ENCODE measurements at places on chromosomes 3 and 15.

GRCh38 chr3:53043738-53044137 is 2.1 kb downstream of the SFMBT1 start:
- no peak for DNase-seq

GRCh38 chr15:59562448-59563186 is 49.0 kb upstream of the GCNT3 start:
- DNase-seq: no peak

DNA sequence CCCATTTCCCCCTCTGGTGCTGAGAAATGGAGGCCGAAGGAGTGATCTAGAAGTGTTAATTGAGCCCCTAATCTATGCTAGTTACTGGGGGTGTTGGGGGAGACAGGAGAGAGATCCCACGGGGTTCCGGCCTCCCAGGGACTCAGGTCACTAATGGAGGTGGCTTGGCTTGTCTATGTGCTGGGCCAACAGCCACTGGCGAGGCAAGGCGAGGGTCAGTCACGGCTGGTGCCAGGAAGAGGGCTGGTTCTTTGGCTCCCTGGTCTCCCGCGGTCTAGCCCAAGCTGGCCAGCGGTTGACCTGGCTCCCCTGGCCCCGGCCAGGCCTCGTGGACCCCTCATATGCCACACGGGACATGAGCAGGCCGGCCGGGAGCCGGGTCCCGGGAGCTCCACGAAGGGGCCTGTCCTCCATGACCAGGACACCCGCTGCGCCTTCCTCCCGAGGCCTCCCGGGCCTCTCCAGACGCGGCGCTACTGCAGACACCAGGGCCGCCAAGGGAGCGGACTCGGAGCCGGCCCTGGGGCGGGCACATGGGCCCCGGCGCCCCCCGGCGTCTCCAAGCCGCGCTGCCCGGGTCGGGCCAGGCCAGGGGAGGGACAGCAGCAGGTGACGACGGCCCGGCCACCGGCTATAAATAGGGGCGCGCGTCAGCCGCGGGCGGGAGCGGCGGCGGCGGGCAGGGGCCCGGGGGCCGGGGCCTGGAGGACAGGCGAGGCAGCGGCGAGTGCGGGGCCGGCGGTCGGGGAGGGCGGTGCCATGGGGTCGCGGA is at the start of gene ALPK3:
ALPK3 (plus strand) TSS at position 663 of the 772 bp plus-strand sequence; CDS start at position 760, 97 bp downstream.
- DNase-seq: no peak

GRCh38 chr3:117565777-117566176 is 856.2 kb downstream of the TUSC7 start:
- DNase-seq: no peak

- DNase-seq: peak; percentile 92
Observed at GRCh38 chr3:36373084-36373483, 7.2 kb upstream of the STAC start.

GRCh38 chr3:48400824-48401433 is 28.9 kb downstream of the FBXW12 start:
- DNase-seq: peak; percentile 60

- DNase-seq: peak; percentile 81
Observed at GRCh38 chr3:184688251-184688881, 23.5 kb downstream of the MAGEF1 start.

GRCh38 chr3:165885558-165886270 is 48.5 kb upstream of the BCHE start:
- DNase-seq: no peak

DNA sequence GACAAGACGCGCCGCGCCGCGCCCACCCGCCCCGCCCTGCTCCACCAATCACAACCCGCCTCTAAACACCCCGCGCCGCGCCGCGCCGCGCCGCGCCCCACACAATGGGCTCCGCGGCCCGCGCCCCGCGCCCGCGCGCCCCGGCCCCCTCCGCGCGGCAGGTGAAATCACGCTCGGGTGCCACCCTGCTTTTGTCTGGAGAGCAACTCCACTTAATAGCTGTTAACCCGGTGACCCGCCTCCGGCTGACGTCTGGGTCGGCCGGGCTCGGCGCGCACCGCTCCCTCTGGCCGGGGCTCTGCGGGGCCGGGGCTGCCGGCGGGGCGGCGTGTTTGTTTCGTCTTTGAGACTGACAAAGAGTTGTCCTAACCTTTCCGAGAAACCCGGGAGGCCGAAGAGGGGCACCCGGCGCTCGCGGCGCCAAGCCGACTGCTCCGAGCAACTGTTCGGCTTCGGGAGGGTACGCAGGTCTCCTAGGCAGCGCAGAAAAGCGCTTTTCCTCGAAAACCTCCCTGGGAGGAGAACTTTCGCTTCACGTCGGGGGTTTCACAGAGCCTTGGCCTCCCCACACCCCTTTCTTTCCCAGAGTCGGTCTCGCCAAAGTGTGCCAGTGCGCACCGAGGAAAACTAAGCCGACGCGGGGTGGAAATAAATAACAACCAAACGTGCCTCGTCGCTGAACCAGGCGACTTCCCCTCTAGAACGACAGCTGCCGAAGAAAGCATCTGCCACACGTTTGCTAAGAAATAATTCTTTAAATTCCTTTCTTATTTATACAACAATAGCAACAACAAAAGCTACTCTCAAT is 518.4 kb downstream of the FOXP1 start:
- no peak for DNase-seq

GRCh38 chr3:108833611-108834010 is 11.0 kb downstream of the TRAT1 start:
- DNase-seq: no peak

DNA sequence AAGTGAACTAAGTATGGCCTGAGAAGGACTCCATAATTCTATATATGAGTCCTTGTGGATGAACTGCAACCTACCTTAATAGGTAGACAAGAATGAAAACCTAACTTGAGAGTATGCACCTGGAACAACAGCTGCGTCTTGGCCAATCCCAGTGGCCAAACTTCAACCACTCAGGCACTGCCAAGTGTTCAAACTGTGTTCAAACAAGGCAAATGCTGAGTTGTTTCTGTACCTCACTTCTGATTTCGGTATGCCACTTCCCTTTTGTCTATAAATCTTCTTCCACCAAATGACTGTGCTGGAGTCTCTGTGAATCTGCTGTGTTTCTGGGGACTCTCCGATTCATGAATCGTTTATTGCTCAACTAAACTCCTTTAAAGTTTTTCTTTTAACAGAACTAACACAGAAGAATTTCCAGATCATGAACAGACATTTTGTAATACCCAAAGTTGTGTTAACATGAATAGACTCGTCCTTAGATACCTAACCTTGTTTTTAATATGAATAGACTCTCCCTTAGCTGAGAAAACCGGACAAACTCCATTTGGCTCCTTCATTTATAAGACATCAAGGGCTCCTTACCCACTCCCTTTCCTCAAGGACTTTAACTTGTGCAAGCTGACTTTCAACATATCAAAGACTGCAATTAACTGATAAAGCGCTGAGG is 4.1 kb downstream of the ZNF717 start:
- no peak for DNase-seq

DNA sequence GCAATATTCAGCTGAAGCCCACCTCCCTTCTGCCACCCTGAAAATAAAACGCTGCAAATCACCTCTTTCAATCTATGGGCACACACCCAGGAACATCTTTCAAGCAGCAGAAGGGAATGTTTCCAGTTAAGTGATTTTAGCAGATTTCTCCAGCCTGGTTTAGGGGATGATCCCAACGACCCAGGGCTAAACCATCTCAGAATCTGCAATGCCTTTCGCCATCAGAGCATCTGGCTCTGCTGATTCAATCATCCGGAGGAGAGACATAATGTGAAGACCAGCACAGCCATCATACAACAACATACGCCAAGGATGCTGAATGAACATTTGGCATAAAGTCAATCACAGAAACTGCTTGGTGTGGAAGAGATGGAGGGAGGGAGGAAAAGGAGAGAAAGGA is 15.5 kb upstream of the LRRN1 start:
- no peak for DNase-seq

GRCh38 chr3:6739288-6739687 is 121.6 kb upstream of the GRM7 start:
- DNase-seq: no peak

DNA sequence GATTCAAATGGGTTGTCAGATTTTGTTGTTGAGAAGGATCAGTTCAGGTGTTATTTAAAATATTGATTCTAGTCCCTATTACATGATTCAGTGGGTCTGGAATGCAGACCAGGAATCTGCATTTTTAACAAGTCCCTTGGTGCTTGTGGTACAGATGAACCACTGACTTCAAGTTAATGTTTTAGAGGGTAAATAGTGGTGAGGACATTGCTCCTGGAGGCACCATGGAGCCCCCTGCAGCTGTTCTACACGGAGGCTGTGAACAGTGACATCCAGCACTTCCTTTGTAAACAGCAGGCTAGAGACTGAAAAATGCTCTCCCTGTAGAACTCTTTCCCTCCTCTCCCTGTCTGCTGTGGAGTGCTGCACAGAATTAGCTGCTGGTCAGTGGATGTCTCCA is 4.8 kb upstream of the FSIP1 start:
- DNase-seq: no peak

DNA sequence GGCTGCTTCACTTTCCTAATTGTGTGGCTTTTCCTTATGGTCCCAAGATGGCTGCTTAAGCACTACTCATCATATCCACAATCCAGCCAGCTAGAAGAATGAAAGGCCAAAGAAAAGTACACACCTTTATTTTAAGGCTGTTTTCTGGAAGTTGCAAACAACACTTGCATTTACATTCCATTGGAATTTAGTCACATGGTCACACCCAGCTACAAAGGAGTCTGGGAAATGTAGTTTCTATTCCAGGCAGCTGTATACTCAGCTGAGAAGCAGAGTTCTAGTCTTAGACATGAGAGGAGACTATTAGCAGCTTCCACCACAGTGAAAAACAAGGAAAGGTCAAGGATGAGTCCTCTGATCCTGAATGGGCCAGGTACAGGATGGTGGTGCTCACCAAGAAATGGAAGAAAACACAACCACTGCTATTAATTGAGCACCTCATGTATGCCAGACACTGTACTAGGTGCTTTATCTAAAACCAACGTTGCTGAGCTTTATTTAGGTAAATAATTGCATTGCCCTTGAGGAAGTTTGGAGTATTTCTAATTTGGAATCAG is 28.0 kb upstream of the ATG7 start:
- DNase-seq: peak; percentile 32

DNA sequence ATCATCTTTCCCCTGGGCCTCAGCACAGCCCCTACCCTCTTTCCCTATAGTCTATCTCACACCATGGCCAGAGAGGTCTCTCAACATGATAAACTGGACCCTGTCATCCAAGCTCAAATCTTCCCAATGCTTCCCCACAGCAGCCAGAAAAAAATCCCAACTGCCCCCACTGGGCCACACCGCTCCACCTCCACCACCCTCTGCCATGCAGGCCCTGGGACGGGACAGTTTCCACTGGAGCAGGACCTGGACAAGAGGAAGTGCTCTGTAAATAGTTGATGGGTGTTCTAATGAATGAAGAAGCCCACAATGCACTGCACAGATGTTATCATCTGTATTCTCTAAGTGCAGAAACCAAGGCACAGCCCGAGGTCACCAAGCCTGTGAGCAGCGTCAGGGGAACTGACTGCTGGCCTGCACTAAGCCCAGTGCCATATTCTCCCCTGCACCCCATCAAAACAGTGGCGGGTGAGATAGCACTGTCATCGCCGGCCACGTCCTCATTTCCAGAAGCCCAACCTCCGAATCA is 161.1 kb downstream of the NUP210 start:
- no peak for DNase-seq

DNA sequence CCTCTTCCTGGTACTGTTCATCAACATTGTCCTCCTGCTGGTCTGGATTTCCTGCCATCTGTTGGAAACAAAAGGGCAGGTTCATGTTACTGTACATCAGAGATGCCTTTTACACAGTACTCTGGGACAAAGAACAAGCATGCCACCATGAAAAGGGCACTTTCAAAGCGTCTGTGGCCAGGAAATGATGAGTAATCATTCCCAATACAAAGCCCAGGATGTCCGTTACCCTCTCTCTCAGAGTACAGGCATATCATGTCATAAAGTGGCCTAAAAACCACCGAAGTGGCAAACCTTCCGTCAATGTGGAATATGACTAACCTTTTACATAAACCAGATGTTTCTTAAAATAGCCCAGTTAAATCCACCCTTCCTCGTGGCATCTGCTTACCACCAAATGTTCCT is 71.2 kb downstream of the GOLIM4 start:
- peak; percentile 83 for DNase-seq

DNA sequence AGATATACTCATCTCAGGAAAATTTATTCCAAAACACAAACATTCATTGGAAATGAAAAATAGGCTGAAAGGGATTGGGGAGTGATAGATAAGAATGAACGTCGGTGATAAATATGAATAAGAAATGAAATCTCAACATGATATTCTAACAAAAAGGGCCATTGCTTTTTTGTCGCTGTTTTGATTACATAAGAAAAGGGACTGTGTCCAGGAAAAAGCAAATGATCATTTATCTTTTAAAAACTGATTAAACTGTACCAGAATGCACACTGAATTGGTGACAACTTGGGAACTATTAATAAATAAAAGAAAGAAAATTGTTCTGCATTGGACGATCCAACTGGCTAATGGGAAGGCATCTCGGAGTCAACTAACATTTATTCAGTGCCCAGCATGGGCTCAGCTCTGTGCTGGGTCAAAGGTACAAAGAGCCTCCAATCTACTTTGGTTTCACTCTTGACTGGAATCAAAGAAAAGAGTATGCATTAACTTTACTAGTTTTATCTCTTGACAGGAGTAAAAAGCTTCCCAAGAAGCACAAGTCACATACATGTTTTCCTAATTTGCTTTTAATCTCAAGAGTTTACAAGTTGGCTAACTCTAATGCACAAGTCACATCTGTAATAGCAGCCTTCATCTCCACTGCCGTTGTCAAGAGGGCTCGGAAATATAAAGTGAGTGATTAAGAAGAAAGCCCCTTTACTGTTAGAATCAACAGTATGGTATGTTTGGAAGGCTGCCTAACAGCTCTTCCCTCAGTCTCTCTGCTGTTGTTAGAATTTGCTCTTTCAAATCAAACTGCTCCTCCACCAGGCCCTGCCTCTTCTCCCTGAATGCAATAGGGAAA is 280.0 kb downstream of the IGSF11 start:
- no peak for DNase-seq

DNA sequence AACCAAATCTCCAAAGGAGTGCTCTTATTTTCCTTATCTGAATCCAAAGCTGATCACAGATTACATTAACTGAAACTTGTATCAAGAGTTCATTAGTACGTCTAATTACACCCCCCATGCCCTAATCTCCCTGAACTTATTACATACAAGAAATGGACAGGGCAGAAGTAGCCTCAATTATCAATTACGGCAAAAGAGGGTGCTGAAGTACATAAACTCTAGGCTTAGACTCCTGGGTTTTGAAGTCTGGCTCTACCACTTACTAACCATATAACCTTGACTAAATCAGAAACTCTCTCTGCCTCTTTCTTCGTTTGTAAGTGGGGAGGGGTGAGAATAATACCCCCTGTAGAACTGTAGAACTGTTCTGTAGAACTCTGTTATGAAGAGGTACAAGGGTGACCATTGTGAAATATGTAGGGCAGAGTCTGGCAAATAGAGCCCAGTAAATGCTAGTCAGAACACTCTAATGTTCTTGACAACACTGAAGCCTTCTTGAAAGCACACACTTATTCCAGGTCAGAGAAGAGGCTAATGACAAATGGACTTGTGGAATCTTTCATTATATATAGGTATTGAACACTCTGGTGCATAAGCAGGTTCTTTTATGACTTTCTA is 19.6 kb upstream of the OR5K4 start:
- no peak for DNase-seq

GRCh38 chr3:129323651-129324294 is 45.1 kb downstream of the HMCES start:
- no peak for DNase-seq

GRCh38 chr3:192830291-192831110 is 87.2 kb downstream of the MB21D2 start:
- no peak for DNase-seq

GRCh38 chr3:174342941-174343501 is 516.1 kb upstream of the NAALADL2 start:
- DNase-seq: peak; percentile 83

- DNase-seq: no peak
Observed at GRCh38 chr3:20104167-20104661, 64.0 kb downstream of the KAT2B start.

Data from fibroblast of skin of right biceps (primary cell).